Small intestine (tissue), 16 donors: ENCODE measurements at places on chromosomes 6 and 20.
A peak's percentile ranks its signal among the peaks of the same experiment; 100 is the strongest.

- H3K27ac ChIP-seq: no peak overlapping the region
- H3K27me3 ChIP-seq: no peaks in the 10 kb centered on the region
- H3K36me3 ChIP-seq: no peaks in the 10 kb centered on the region
- H3K4me3 ChIP-seq: no peak overlapping the region
- no peak for DNase-seq
Observed at GRCh38 chr6:85136310-85136709, 313.6 kb upstream of the NT5E start.

- peaks cover 8% of the 10 kb centered on the region for H3K27me3 ChIP-seq
- no peak overlapping the region for H3K4me3 ChIP-seq
- no peak overlapping the region for H3K27ac ChIP-seq
- DNase-seq: no peak
- H3K36me3 ChIP-seq: no peaks in the 10 kb centered on the region
Observed at GRCh38 chr20:36405255-36405654, 99.1 kb downstream of the DLGAP4 start.

DNA sequence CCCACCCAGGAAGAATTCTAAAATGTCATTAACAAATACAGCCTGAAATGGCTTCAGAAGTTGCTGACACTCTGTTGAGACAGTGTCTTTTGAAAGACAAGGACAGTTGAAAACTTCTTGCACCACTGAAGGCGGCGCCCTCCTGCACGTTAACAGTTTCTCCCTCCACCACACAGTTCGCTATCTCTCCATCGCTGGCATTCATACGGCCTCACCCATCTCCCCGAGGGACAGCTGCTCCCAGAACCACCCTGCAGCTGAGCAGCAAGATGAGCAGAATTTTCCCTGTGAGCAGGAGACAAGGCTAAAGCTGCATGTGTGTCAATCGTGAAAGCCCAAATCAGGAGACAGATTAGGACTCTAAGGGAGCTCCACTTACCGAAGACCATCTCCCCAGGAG, 113.3 kb downstream of the LY86 start:
- peak; percentile 48 for DNase-seq
- peaks cover 76% of the 10 kb centered on the region for H3K4me1 ChIP-seq
- H3K27me3 ChIP-seq: no peaks in the 10 kb centered on the region
- no peak overlapping the region for H3K4me3 ChIP-seq
- no peaks in the 10 kb centered on the region for H3K36me3 ChIP-seq

GRCh38 chr20:50877232-50877743, 53.9 kb downstream of the ADNP start:
- H3K4me1 ChIP-seq: no peaks in the 10 kb centered on the region
- H3K27me3 ChIP-seq: no peaks in the 10 kb centered on the region
- DNase-seq: no peak
- H3K27ac ChIP-seq: no peak overlapping the region
- no peaks in the 10 kb centered on the region for H3K36me3 ChIP-seq

GRCh38 chr6:33640361-33640760, 19.2 kb downstream of the ITPR3 start:
- H3K36me3 ChIP-seq: no peaks in the 10 kb centered on the region
- H3K4me1 ChIP-seq: peaks cover 2% of the 10 kb centered on the region
- DNase-seq: no peak
- H3K4me3 ChIP-seq: no peak overlapping the region
- no peak overlapping the region for H3K27ac ChIP-seq
